NCI-H1105 treated with DMSO at 0.1 percent for 48 hours (cell line): ENCODE measurements at places on chromosomes 6 and 20.

DNA sequence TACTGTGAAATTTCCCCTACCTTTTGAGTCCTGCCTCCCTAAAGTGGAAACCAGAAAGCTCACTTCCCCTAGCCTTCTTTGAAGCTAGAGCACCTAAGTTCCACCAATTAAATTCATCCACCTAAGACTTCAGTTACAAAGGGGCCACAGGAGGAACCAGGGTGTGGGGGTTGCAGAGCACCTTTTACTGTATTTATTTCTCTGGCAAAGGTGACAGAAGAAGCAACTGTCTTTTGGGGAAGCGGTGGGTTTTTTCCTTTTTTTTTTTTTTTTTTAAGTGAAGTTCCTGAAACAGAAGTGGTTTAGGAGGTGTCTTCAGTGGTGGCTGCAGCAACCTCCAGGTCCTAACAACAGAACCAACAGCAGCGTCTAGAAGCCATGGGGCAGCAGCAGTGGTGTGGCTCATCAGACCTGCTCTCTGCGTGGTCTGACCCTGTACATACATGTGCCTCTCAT is 13.1 kb downstream of the PSMB9 start:
- DNase-seq = no peak

DNA sequence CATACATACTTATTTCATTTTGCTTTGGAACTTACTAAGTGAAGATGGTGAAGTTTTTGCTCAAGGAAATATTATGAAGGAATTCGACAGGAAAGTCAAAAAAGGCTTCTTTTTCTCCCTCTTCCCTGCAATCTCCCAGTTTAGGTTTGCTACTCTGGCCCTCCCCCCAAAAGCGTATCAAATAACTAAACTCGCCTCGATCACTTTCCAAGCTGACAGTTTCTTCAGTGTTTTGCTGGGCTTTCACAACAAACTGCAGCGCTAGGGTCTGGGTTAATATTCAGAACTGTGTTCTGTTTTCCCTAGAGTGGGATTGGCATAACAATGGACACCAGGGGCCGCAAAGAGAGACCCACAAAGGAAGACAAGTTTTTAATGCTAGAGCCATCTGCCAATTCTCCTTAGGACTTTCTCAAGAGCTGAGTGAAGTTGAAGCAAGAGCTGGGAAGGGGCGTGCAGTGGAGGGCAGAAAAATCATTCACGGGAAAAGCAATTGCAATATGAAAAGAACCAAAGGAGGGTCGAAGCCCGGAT is 57.8 kb downstream of the ATP9A start:
- no peak for DNase-seq

GRCh38 chr6:36958775-36959554 is 4.4 kb downstream of the PI16 start:
- no peak for DNase-seq

GRCh38 chr6:760982-761955 is 68.3 kb upstream of the EXOC2 start:
- DNase-seq = no peak

GRCh38 chr6:6466967-6467761 is 121.4 kb upstream of the LY86 start:
- DNase-seq = no peak
